MM.1S (cell line): ENCODE measurements at places on chromosomes 3 and 15.

DNA sequence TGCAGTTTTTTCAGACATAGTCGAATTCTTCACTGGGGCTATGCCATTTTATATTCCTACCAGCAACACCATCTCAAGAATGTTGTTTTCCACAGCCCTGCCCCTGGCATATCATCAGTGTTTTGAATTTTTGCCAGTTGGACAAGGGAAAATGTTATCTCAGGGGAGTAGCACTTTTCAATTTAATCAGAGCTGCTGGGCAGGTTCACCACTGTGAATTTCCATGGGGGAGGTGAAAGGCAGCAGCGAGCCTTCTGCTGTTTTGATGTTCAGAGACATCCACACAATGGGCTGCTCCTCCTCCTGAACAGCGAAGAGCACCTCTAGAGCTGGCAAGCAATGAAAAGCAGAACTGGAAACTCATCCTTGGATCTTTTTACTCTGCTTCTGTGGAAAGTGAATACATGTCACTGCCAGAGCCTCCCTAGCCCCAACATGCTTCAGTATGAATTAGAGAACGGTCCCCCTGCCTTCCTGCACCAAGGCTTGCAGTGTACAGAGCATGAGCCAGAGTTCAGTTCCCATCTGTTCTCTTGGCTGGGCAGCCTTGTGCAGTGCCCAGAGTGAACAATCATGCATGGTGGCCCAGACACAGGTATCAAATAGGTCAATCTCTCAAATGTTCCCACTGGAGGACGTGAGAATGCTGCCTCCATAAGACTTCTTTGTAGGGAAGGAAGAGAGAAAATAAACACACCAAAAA is 56.1 kb upstream of the RAD18 start:
- no peak for DNase-seq

DNA sequence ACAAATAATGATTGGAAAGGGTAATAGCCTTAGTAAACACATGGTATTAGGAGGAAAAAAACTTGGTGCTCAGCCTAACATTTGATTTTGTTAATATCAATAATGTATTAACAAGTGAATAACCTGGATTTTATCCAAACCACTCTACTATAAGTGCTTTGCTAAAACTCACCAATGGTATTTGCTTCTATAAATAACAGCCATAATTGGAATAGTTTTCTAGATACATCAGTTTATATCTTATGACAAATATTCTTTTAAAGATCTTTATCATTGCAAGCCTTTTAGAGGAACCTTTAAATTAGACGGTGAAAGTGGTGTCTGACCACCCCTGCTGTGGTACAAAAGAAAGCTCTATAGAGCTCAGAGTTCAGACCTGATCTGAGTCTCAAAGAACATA is 123.9 kb downstream of the SHOX2 start:
- DNase-seq, result no peak

GRCh38 chr3:54122324-54123002 is at the start of gene CACNA2D3:
Gene CACNA2D3, plus strand, starts transcription at chr3:54122552.
- DNase-seq, result peak; percentile 65

GRCh38 chr3:33184863-33185262 is 33.7 kb downstream of the SUSD5 start:
- no peak for DNase-seq

DNA sequence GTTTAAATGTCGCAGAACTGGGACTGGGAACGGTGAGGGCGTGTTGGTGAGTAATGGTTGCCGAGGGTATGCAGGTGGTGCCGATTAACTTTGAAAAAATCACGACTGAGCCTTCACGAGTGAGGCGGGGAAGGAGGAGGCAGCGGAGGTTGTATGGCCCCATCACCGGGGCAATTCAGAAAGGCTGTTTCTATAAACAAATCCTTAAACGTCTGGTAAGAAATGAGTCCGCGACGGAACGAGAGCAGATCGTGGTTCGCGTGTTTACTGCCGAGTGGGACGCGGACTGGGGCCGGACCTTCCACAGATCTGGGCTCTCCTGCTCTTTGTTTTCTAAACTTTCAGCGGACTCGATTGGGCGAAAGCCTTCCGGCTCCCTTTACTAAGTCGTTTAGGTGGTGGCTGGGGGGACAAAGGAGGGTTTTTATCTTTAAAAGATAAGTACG is 2.7 kb downstream of the IGF1R start:
- DNase-seq, result no peak

GRCh38 chr3:63559884-63560283 is 92.6 kb upstream of the SNTN start:
- no peak for DNase-seq

- no peak for DNase-seq
Observed at GRCh38 chr3:121567649-121568048, at the start of gene ARGFX. Gene ARGFX, plus strand, starts transcription at chr3:121567949. Its CDS starts 2,765 bp downstream, at chr3:121570714.

DNA sequence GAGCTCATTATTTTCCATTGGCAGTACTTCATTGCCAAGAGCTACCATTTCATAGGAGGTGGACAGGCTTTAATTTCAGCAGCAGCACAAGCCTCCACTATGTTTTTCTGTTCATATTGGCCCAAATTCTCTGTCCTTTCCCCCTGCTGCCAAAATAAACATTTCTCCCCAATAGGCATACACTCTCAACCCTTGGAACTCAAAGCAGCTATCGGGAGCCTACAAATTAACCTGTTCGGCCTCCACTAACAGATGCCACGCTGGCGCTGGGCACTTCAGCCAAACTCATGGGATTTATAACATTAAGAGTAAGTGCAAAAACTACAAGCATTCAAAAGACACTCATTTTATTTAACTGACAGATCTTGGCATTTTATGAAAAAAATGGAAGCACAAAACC is 95.7 kb downstream of the NSUN3 start:
- DNase-seq, result no peak

DNA sequence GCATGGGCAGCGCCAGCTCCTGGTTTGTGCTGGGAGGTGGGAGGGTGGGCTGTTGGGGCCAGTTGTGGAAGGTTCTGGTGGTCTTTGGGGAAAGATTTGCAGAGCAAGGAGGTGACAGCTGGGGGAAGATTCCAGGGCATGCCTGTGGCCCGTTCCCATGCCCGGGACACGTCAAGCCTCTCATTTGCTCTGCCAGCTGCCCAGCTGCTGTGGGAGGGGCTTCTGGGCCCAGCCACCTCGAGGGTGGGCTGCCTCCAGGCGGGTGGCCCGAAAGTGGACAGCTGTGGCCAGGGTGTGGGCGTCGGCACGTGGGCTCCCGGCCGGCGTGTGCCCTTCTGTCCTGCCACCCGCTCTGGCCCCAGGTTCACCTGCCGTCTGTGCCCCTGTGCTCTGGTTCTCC is 17.2 kb downstream of the PLXNA1 start:
- no peak for DNase-seq

DNA sequence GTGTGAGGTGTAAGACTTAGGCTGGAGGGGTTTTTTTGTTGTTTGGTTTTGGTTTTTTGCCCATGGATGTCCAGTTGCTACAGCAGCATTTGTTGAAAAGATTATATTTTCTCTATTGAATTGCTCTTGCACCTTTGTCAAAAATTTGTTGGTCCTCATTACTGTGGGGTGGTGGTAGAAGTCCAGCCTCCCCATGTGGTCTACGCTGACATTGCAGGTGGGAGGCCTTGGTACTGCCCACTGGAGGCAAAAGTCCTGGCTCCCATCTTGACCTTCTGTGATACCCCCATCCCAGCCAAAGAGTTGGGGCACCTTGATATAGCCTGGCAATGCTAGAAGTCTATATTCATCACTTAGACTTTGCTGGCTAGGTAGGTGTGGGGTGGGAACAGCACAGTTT is 5.4 kb upstream of the RAB6B start:
- no peak for DNase-seq

- no peak for DNase-seq
Observed at GRCh38 chr3:189236352-189236751, 64.6 kb downstream of the TPRG1 start.

GRCh38 chr3:141308588-141309218 is 59.6 kb upstream of the ZBTB38 start:
- DNase-seq, result no peak

- no peak for DNase-seq
Observed at GRCh38 chr3:157151151-157151550, 8.8 kb downstream of the CCNL1 start.

DNA sequence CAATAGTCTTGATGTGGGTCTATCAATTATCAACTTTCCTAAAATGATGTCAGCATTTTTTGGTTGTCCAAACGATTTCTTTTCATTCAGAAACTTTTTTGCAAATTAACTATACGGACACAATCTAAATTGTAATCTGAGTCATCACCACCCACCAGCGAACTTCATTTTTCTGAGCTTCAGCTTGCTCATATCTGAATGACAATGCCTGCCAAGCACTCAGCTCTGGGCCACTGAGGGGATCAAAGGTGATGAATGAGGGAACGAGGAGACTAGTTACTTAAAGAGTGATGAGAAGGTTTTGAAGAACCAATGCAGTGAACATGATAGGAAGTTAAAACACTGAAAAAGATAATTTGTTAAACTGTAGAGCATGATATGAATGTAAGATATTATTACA is 14.9 kb upstream of the TBC1D23 start:
- no peak for DNase-seq

GRCh38 chr15:83107841-83108181 is 366 bp downstream of the TM6SF1 start:
- DNase-seq, result no peak

GRCh38 chr3:13716540-13717221 is 163.2 kb downstream of the WNT7A start:
- no peak for DNase-seq

GRCh38 chr3:63963496-63963895 is 51.3 kb upstream of the SCAANT1 start:
- no peak for DNase-seq

GRCh38 chr3:58198362-58198761 is 12.4 kb downstream of the DNASE1L3 start:
- no peak for DNase-seq

GRCh38 chr3:67622652-67623051 is 31.8 kb downstream of the SUCLG2 start:
- no peak for DNase-seq

GRCh38 chr15:94130504-94130903 is 100.9 kb upstream of the MCTP2 start:
- DNase-seq, result no peak

- no peak for DNase-seq
Observed at GRCh38 chr3:123687286-123687685, 102.4 kb upstream of the HACD2 start.

DNA sequence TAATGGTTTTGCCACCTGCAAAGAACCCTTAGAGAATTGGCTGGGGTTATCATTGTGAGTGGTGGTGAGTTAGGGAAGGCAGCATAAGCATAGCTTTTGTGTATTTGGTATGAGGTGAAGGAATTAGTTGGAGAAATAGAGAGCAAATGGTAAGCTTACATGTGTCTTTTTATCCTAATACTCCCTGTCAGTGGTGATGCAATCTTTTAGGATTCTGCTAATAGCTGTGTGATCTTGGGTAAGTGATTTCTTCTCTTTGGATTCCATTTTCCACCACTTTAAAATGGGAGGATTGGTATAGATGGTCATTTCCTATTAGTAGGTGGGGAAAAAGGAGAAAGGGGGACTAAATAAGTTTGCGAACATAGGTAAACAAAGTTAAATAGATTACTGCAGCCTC is 30.9 kb downstream of the PIAS1 start:
- DNase-seq, result no peak

GRCh38 chr3:151201051-151201730 is 1.8 kb downstream of the GPR171 start:
- no peak for DNase-seq

GRCh38 chr3:195106418-195106906 is 164.5 kb downstream of the XXYLT1 start:
- peak; percentile 64 for DNase-seq

GRCh38 chr3:56005196-56005805 is 463.0 kb downstream of the ERC2 start:
- peak; percentile 58 for DNase-seq

- peak; percentile 42 for DNase-seq
Observed at GRCh38 chr3:32780735-32781210, 37.0 kb upstream of the TRIM71 start.

GRCh38 chr3:32819551-32820348 is 2.0 kb downstream of the TRIM71 start:
- no peak for DNase-seq

DNA sequence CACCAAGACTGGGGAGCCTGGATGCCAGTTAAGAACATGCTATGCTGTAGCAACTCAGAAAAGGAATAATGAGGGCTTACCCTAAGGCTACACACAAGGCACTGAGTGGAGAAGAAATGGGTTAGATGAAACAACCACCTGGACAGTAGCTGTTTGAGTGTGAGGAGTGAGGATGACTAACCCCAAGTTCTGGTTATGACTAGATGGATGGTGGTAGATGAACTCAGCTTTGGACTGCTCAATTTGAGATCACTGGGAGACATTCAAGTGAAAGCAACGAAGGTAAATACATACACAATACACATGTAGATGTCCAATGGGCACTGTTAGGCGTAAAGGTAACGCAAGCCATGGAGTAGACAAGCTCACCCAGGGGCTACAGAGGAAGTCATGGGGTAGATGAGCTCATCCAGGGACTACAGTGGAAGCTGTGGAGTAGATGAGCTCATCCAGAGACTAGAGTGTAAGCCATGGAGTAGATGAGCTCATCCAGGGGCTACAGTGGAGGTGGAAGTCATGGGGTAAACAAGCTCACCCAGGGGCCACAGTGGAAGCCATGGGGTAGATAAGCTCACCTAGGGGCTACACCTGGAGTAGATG is 98.3 kb downstream of the ANO10 start:
- no peak for DNase-seq

DNA sequence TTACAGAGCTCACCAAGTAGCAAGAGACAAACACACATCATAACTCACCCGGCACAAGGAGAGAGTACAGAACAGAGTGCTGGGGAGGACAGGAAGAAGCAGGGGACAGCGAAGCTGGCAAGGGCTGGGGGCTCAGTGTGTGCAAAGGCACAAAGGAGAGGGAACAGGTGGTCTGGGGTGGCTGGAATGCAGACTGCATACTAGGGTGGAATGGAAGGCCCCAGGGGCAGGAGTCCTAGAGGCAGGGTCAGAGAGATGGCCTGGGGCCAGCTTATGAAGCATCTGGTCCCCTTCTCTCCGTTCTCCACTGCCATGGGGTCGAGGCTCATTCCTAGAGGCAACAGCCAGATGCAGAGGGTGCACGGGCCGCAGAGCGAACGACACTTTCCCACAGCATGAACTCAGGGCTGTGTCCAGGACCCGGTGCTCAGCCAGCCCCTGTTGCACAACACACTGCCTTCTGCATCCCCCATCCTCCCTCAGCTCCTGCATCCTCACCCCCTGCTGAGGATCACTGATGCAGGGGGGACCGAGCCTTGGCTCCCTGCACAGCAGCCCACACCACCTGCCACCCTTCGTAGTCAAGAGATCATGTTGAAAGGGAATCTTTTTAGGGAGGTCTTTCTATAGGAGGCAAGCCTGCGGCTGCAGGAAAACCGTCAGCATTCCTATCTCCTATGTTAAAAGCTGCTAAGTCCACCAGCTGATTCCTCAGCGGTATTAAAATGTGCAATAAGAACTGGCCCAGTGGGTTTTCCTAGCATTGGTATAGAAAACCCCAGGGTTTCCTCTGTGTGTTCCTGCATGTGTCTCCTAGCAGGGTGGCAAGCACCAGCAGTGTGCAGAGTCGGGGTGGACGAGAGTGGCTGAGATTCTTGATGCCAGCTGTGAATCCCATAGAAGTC is 293.5 kb downstream of the UACA start:
- DNase-seq, result no peak
